ENCODE measurements at places on chromosomes 1 and 21. TPM values are rescaled to one million over a fixed set of nuclear protein-coding genes. Genes with fewer than 3 reads are reported as not detected.

COL11A1 gene
- 37.8 TPM for polyA plus RNA-seq

DNA sequence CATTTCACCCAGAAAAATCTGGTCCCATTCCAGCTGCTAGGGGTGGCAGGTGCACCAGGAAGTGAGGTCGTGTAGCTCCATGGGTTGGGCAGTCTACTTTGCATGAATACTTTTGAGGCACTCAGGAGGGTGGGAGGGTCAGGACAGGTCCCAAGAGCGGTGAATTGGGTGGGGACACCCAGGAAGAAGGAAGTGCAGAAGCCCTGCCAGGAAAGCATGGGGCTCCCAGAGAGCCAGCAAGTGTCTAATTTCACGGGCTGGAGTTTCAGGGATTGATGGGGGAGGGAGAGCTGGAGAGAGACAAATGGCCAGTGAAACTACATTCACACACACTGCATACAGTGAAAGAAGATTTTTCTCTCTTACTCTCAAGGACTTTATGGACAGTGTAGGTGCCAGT, 137.8 kb downstream of the GALNT2 start:
- DNase-seq = no peak

DNA sequence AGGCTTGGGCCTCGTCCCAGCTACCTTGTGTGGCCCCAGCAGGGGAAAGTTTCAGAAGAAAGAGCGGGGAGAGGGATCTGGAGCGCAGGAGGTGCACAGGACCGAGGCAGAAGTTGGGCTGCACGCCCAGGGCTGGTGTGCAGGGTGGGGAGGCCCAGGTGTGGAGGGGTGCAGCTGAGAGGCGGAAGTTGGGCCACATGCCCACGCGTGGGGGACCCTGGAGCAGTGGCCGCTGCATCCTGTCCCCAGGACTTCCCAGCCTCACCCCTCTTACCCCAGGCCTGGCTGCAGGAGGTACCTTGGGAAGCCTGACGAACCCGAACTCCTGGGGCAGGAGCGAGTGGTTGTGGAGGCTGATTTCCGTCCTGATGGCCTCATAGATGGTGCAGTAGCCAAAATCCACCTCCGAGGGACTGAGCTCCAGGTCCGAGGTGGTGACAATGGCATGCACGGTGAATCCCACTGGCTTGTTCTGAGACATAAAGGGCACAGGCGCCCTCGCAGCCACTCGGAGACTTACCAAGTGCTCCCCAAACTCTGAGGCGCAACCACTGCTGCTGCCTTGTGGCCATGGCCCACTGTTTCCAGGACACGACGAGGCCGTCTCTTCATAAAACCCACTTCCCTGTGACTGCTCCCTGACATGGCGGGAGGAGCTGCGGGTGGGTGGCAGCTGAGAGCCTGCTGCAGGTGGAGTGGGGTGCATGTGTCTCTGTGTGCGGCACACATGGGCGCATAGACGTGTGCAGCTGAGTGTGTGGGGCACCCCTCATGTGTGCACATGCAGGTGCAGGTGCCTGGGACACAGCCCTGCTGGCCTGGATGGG, 20.4 kb upstream of the TMEM52 start:
- DNase-seq = no peak

DNA sequence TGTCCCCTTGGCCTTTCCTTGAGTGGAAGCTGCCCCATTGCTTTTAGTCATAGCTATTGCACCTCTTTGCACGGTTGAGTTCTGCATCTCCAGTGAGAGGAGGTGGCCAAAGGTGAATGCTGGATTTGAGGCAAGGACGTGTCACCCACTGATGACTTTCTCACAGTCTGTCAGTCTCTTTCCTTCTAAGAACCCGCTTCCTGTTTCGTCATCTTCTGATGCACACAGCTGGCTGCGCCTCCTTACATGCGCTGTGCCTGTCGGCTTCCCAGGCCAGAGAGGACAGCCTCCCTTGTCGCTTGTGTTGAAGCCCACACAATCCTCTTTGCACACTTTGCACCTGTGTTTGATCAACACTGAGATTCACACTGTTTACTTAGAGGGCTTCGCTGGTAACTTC, 41.8 kb upstream of the PWP2 start:
- DNase-seq = no peak

DNA sequence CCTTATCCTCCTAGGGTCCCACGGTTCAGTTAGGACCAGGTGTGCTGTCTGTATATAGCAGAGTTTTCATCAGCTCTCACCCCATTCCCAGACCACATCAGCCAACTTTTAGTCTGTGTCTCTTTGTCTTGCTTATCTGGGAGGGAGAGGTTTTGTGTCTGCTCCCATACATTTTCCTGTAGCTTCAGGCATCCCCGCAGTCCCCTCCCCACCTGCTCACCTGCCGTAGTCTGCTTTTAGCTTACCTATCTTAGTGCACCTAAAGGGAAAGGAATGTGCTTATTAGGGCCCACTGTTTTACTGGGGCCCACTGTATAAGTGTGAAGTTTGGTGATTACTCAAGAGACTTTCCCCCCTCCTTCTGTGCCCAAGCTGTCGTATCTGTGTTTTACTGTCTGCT, 225.1 kb downstream of the PLA2G4A start:
- no peak for DNase-seq

- DNase-seq = no peak
These were observed 22.0 kb upstream of the IFNLR1 start for GRCh38 chr1:24209097-24209496.

Measured in muscle of arm (tissue), 14 donors.